ENCODE measurements at places on chromosomes 7 and 10.

DNA sequence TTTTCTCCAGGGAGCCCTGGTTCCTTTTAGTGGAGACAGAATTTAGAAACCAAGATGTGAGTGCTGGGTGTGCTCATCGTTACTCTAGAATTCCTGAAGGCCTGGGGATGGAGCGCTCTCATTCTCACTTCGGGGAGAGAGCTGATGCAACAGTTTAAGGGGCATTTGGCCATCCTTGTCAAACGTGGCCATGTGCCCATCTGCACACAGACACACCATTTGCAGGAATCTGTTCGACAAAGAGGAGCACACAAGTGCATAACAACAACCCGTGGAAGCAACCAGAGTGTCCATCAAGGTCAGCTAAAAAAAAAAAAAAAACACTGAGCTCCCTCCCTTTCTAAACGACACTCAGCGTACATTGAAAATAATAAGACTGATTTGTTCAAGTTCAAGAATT lies 23.0 kb upstream of the RET start:
- DNase-seq, result no peak

- no peak for DNase-seq
Observed at GRCh38 chr7:94348142-94348541, 46.6 kb upstream of the COL1A2 start.

- no peak for DNase-seq
Observed at GRCh38 chr7:99447943-99448342, 9.2 kb downstream of the CPSF4 start.

GRCh38 chr10:122387572-122387971 lies 13.1 kb downstream of the PLEKHA1 start:
- DNase-seq, result no peak

- no peak for DNase-seq
Observed at GRCh38 chr10:3396116-3396515, 223.5 kb upstream of the PITRM1 start.

- peak; percentile 22 for DNase-seq
Observed at GRCh38 chr10:21078410-21079329, 181.6 kb upstream of the NEBL start.

GRCh38 chr7:25959168-25959734 lies 192.7 kb upstream of the NFE2L3 start:
- no peak for DNase-seq

- DNase-seq, result no peak
Observed at GRCh38 chr7:17302575-17303142, 4.2 kb downstream of the AHR start.

DNA sequence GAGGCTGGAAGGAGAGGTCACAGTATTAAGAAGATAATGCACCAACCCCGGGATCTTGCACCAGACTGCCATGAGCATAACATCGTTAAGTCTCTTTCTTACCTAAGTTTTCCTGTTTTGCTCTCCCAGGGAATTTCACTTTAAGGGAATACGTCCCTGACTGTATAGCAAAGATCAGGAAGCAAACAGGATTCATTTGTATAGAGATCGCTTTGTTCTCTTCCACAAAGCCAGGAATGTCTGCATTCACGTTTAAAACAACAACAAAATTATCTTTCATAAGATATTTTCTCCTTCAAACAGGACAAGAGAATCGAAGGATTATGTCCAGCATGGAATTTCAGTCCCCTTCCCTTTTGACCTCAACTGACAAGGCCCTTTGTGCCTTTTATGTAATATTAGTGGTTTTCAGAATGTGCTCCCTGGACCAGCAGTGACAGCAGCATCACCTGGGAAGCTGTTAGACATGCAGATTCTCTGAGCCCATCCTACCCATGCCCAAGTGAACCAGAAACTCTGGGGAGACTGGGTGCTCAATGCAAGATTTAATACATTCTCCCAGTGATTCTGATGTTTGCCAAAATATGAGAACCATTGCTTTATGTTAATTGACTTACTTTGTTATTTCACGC lies 286.3 kb downstream of the FGFR2 start:
- no peak for DNase-seq

DNA sequence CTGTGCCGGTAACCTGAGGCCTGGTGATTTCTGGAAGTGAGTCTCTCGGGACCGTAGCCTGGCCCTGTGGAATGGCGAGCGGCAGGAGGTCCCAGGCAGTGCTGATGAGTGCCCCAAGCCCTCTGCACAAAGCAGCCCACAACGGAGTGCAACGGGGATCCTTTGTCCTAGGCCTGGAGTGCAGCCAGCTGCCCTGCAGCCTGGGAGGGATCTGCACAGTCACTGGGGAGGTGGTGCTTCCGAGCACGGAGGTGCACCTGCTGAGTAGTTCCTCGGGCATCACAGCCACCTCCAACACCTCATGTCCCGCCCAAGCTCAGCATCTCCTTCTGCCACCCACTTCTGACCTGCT lies 162.8 kb upstream of the ZMIZ1 start:
- DNase-seq, result no peak

- no peak for DNase-seq
Observed at GRCh38 chr10:48801001-48801421, 116.3 kb downstream of the WDFY4 start.

Data from NCI-H2029 (cell line).